AG10803 (cell line): ENCODE measurements at places on chromosomes 3 and 15.

DNA sequence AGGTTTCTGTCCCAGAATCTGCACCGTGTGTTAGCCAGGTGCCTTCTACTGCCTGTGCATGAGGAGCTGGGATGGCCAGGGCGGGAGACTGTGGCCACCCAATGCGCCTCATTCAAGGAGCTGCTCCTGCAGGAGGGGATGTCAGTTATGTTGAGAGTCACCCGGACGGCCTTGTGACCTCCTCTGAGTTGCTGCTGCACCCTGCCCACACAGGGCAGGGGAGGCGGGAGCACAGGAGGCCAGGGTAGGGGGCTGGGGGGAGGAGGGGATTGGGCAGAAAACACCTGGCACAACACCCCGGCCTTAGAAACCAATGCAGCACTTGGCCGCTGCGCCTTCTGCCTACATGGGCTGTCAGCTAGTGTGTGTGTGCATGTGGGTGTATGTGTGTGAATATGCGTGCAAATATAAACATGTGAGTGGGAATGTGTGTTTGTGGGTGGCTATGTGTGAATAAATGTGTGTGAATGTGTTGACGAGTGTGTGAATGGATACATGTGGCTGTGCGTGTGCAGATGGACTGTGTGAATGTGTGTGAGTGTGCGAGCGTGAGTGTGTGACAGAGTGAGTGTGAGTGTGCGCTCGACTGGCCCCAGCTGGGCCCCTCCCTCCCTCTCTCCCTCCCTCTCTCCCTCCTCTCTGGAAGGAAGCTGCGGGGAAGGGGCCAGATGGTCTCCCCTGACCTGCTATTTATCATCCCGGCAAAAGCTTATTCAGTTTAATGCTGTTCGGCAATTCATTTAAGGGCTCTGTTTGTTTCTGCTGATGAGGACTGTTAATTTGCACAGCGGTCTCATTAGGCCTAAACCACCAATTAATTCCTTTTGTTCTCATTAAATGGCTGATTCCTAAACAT lies 106.9 kb downstream of the TLE3 start:
- no peak for DNase-seq

DNA sequence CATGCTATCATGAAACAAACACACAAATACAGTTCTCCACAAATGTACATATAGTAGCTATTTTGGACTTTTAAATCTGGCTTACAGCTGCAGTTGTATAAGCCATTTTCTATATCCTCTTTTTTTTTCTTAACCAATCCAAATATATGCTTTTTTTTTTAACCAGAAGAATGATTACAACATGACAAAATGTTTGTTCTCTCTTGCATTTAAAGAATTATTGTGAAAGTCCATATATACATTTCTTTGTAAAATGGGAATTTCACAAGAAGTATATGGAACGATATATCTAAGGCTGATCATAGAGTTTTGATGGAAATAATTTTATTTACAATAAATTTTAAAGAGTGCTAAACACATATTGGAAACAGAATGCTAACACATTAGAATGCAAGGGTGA lies 95.6 kb downstream of the CD200R1L start:
- no peak for DNase-seq

DNA sequence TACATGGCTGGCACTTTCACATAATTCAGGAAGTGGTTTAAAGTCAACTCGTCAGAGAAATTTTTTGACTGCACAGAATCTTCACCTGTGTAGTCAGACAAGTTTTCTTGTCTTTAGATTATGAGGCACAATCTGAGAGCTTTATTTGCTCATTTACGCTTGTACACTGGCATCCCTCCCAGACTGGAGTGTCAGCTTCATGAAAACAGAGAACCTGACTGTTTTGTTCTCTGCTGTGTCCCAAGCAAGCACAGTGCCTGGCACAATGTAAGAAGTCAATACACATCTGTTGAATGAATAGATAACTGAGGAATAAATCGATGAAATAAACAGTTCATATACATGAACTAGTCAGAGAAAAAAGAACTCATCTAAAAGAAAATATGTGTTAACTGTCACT lies 846.1 kb upstream of the CFAP20DC start:
- DNase-seq = no peak

DNA sequence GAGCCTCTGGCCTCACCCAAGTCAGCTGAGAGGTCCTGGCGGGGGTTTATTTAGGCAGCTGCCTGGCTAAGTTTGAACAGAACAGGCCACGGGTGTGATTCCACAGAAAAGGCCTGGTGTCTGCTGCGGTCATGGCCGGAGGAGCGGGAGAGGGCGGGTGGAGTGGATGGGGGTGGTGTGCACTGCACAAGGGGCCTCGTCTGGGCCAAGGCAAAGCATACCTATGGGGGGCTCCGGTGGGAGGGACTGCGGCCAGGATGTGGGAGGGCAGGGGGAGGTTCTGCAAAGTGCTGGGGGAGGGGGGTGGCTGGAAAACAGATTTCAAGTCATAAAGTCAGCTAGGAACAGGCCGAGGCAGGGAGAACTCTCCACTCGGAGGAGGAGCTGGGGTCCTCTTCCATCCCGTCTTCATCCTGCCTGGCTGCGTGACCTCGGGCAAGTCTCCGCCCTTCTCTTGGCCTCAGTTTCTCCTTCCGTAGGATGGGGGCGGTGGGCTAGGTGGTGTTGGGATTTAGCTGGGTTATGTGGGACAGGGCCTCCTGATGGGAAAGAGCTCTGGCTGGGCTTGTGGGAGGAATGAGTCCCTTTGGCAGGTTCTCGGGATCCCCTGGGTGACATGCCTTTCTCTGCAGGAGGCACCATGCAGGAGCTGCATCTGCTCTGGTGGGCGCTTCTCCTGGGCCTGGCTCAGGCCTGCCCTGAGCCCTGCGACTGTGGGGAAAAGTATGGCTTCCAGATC lies 878 bp downstream of the ISLR start:
- peak; percentile 67 for DNase-seq

DNA sequence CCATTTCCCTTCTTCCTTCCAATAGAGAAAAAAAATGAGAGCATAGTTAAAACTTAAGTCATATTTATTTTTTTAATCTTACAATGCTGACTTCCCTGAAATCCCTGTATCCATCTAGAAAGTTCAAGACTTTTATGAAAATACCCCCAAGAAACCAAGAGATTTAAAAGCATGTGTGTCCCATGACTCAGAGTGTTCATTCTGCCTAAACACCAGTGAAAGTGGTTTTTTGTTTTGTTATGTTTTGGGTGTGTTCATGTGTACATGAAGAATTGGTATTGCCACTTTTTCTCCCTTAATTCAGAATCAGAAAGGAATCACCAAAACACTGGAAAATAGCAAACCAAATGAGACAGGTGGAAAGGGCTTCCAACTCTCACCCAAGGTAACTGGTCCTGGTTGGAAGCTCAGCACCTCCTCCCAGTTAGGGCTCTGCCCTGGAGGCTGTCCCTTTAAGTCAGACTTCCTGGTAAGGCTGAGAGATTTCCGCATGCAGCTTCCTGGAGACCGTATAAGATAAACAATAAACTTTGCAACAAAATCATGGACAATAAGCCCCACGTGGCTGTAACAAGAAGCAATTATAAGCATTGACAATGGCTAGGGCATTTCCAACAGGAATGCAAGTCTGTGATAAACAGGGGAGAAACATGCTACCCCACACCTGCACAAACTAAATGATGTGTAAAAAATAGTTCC lies 121.9 kb upstream of the ARHGEF3 start:
- peak; percentile 24 for DNase-seq

DNA sequence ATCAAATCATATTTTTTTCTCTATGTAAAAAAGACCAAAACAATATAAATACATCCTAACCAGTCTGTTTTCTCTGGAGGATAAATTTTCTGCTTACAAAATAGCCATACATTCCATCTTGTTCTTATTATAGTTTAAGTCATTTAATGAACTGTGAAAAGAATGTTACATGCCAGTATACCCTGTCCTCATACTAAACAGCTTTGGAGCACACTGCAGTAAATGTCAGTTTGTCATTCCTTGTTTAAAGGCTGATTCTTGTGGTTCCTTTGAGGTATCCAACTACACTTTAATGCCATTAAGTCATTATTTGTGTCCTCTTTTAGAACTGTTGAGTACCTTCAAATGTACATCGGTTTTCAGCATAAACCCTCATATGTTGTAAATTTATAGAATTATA lies 52.7 kb upstream of the DCBLD2 start:
- peak; percentile 70 for DNase-seq

DNA sequence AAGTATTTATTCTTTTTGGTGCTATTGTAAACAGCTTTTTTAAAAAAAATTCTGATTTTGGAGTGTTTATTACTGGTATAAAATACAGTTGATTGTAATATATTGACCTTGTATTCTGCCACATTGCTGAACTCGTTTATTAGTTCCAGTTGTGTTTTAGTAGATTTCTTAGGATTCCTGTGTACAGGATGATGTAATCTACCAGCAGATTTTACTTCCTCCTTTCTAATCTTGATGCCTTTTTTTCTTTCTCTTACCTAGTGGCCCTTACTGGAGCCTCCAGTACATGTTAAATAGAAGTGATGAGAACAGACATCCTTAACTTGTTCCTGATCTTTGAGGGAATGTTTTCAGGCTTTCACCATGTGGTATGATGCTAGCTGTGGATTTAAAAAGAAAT lies 70.4 kb upstream of the KY start:
- DNase-seq = peak; percentile 39

DNA sequence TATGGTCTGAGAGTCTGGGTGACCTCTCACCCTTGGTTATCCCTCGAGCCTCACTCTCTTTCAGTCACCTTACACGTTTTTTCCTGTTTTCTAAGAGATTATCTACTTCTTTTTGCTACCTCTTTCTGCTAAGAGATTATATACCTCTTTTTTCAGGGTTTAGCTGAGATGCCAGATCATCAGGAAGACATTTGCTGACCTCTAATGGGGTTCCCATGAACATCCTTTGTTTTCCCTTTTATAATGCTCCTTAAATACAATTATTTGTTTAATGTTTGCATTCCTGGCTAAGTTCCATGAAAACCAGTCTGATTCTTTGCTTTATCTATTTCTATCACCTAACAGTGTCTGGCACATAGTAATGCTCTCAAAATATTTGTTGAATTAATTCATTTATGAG lies 39.6 kb downstream of the LEKR1 start:
- peak; percentile 45 for DNase-seq

GRCh38 chr15:36545467-36545992 lies 33.9 kb upstream of the CDIN1 start:
- DNase-seq = no peak

DNA sequence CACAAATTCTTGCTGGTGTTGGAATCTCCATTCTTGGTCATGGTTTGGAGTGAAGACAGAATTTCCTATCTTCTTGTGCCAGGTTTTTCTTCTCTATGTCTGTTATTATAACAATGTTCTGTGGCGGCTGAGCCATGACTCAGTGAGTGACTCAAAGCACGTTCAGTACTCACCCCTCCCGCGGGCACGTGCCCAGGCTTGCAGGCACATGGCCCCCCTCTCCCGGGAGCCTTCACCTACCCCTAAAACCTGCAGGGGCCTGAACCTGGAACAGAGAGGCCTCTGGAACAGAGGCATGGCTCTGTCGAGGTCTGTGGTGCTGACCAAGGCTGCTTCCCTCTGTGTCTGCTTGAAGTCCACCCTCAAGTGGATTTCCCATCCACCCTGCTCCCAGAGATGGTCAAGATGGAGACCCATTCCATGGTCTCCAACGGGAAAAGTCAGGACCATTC lies 27.6 kb downstream of the PLXNB1 start:
- DNase-seq = peak; percentile 94

- DNase-seq = no peak
These were observed 9.8 kb downstream of the STRA6 start for GRCh38 chr15:74192751-74193150.

- no peak for DNase-seq
These were observed 116.2 kb upstream of the HACD2 start for GRCh38 chr3:123700791-123701722.

- peak; percentile 26 for DNase-seq
These were observed 654 bp upstream of the C3orf38 start for GRCh38 chr3:88149101-88149508.

- DNase-seq = no peak
These were observed 10.1 kb downstream of the CYP1A2 start for GRCh38 chr15:74758736-74759135.

DNA sequence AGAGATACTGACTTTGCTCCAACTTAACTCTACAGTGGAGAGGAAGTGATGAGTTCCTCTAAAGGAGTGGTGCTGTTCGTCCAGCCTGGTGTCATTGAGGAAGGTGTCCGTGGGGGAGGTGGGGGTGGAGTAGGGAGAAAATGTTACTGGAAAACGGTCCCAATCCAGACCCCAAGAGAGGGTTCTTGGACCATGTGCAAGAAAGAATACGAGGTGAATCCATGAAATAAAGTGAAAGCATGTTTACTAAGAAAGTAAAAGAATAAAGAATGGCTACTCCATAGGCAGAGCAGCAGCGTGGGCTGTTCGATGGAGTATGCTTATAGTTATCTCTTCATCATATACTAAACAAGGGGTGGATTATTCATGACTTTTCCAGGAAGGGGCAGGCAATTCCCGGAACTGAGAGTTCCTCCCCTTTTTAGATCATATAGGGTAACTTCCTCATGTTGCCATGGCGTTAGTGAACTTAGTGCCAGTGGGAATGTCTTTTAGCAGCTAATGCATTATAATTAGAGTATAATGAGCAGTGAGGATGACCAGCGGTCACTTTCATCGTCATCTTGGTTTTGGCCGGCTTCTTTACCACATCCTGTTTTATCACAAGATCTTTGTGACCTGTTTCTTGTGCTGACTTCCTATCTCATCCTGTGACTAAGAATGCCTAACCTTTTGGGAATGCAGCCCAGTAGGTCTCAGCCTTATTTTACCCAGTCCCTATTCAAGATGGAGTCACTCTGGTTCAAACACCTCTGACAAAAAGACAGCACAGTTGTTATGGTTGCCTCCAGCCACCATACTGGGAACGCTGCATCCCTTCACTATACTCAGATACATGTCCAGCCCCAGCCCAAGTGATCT lies 38.6 kb downstream of the CLEC3B start:
- peak; percentile 74 for DNase-seq

- peak; percentile 89 for DNase-seq
These were observed 200.7 kb downstream of the MEIS2 start for GRCh38 chr15:36899696-36900095.

DNA sequence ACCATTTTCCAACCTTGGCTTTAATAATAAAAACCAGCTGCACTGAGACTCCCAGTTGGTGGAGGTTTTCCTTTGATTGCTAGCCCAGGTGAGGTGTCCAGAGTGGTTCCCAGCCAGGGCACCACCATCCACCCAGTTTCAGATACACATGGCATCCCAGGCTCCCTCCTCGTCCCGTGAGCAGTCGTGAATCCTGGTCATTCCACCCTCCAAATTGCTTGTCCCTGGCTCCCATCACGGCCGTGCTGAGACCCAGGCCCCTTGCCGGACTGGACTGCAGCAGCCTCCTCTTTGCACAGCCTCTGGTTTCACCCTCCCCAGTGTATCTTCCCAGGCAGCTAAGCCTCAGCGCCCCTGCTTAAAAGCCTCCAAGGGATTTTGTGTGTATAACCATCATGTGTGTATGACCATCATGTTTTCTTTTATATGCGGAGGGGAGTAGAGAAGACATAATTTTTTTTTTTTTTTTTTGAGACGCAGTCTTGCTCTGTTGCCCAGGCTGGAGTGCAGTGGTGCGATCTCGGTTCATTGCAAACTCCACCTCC lies 106.3 kb downstream of the ETFA start:
- no peak for DNase-seq

GRCh38 chr3:58704745-58705144 lies 38.2 kb upstream of the FAM3D start:
- no peak for DNase-seq

GRCh38 chr3:183182732-183183610 lies 20.4 kb upstream of the LAMP3 start:
- DNase-seq = no peak
